Adrenal gland (tissue), 19 donors: ENCODE measurements at places on chromosomes 1 and 21. TPM values are rescaled to one million over a fixed set of nuclear protein-coding genes. Genes with fewer than 3 reads are reported as not detected.
A peak's percentile ranks its signal among the peaks of the same experiment; 100 is the strongest.

GRCh38 chr21:34884346-34884929 lies 164.7 kb downstream of the RUNX1 start:
- no peaks in the 10 kb centered on the region for H3K27me3 ChIP-seq
- no peak overlapping the region for H3K27ac ChIP-seq
- H3K4me3 ChIP-seq = no peak overlapping the region
- DNase-seq = no peak

DNA sequence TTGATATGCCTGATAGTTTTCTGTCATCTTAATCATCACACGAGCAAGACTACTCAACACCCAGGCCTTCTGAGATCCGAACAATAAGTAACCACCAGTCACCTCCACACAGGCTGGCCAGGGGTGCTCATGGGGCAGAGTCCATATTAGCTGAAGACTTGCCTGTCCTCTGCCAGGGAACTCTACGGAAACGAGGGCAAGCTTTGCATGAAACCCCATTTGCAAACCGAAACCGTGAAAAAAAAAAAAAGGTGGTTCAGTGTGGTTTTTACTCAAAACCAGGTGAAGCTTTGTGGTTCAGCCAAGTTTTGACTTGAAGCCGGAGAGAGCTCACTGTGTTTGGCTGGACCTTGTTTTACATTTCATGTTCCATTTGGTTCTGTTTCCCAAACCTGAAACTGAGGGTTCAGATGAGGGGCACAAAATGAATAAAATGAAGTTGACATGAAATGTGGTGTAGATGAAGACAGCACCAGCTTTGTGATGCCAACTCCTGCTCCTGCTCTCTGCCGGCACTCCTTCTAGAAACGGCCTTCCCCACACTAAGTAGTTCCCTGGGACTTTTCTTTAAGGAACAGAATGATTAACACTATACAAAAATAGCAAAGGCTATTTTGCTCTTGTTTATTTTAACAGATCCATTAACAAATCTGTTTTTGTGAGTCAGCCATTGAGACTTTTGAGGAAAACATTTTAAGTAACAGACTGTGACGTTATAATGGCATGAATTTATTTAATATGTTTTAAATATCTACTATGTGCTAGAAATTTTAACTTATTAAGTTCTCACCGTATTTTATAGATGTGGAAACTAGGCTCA lies 74.7 kb downstream of the RUNX1 start:
- no peaks in the 10 kb centered on the region for H3K4me1 ChIP-seq
- H3K4me3 ChIP-seq = no peak overlapping the region
- H3K27me3 ChIP-seq = no peaks in the 10 kb centered on the region
- DNase-seq = no peak
- H3K36me3 ChIP-seq = no peaks in the 10 kb centered on the region

The TNFSF18 gene
- total RNA-seq = not detected

The SPRR5 gene
- not detected for total RNA-seq

The KRTCAP2 gene
- total RNA-seq = 154 TPM

DNA sequence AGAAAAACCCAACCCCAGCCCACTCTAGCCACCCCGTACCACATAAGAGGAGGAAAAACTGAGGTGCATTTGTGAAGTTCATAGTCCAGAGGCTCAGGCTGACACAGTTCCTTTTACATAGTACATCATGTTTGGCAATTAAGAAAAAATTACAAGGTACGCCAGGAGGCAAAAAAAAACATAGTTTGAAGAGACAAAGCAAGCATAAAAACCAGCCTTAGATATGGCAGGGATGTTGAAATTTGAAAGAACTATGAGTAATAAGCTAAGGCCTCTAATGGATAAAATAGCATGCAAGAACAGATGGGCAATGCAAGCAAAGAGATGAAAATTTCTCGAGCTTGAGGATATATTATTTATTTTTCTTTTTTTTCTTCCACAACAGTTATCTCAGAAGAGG lies 31.9 kb downstream of the MIXL1 start:
- H3K36me3 ChIP-seq = no peaks in the 10 kb centered on the region
- no peaks in the 10 kb centered on the region for H3K4me1 ChIP-seq
- DNase-seq = no peak
- no peaks in the 10 kb centered on the region for H3K27me3 ChIP-seq

DNA sequence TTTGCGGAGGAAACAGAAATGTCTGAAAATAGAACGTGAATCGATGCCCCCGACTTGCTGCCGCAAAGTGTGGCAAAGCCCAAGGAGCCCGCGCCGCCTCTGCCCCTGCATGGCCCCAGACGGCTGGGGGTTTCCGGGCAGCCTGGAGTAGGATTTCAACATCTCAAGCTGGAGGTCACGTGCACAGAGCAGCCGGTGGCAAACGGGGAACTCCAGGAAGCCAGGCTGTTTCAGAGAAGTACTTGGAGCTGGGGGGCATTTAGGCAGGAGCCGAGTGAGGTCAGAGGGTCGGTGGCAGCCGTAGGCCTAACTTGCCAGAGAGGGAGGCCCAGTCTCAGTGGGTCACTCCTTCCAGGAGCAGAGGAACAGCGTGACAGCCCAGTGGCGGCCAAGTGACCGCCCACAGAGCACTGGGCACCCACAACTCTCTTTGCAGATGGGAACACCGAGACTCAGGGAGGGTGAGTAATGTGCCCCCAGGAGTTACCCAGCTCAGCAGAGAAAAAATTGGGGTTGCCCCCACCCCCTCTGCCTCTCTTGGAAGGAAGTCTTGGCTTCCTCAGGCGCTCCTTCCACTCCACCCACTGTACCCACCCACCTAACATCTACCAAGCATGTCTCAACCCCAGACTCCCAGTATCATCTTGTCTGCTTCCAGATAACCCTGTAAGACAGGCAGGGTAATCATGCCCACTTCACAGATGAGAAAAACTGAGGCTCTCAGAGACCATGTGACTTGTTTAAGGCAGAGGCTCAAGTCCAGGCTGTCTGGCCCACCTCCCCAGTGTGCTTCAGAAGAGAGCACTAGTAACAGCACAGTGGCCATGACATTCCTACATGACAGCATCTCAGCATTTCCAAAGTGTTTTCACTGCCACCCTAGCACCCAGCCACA lies 179.4 kb downstream of the HIVEP3 start:
- peaks cover 39% of the 10 kb centered on the region for H3K4me1 ChIP-seq
- no peaks in the 10 kb centered on the region for H3K27me3 ChIP-seq
- H3K36me3 ChIP-seq = no peaks in the 10 kb centered on the region
- no peak overlapping the region for H3K4me3 ChIP-seq
- DNase-seq = peak; percentile 61

DNA sequence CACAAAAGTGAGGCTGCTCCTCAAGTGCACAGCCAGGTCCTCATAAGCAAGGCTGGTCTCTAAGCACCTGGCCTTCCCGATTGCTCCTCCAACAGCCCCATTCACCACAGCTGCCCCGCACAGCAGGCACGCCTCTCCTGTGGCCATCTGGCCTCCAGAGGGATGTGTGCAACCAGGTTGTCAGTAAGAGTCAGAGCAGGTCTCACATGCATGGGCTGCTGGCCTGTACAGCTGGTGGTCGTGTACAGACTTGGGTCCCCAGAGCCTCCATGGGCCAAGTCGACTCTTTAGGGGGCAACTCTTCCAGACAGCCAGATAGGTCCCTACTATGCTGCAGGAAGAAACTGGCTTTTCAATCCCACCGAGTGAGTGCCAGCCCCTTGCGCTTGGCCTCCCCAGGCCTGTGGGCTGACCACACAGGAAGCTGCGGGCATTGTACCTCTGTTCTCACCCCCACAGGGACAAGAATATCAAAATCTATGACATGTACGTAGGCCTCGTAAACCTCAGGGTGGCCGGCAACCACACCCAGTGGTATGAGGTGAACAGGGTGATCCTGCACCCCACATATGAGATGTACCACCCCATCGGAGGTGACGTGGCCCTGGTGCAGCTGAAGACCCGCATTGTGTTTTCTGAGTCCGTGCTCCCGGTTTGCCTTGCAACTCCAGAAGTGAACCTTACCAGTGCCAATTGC lies 1.4 kb downstream of the PRSS38 start:
- no peak for DNase-seq
- no peak overlapping the region for H3K4me3 ChIP-seq
- H3K27me3 ChIP-seq = no peaks in the 10 kb centered on the region
- H3K4me1 ChIP-seq = no peaks in the 10 kb centered on the region
- no peak overlapping the region for H3K27ac ChIP-seq
- no peaks in the 10 kb centered on the region for H3K36me3 ChIP-seq

DNA sequence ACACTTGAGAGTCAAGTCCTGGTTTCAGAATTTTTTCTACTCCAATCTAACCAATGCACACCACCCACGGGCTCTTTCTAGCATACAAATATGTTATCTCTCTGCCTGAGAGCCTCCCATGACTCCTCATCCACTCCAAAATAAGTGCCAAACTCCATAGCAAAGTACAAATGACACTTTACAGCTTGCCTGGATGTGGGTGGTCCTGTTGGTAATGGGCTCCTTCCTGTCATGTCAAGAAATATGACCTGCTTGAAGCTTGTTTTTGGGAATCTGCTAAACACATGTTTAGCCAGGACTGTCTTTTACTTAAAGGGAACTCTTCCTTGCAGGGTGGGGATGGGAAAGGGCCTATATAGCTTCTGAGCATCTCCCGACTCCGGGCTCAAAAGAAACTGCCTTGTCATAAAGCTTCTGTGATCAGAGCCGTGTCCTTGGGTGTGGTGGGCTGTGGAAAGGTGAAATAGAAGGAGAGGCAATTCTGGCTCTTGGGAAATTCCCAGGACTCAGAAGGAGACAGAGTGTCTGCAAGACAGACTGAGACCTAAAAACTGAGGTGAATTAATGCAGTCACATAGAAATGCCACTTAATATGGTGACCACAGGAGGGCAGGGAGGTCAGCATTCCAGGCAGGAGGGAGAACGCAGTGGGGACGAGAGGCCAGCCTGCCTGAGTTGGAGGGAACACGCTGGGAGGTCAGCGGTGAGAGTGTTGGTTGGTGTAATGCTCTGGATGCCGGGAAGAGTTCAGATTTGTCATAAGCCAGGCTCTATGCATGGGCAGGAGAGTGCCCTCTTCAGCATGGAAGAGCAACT lies 6.1 kb upstream of the IGFN1 start:
- H3K4me3 ChIP-seq = no peak overlapping the region
- no peak for DNase-seq
- no peak overlapping the region for H3K27ac ChIP-seq
- H3K4me1 ChIP-seq = no peaks in the 10 kb centered on the region

The SELP gene
- total RNA-seq = 2.9 TPM

DNA sequence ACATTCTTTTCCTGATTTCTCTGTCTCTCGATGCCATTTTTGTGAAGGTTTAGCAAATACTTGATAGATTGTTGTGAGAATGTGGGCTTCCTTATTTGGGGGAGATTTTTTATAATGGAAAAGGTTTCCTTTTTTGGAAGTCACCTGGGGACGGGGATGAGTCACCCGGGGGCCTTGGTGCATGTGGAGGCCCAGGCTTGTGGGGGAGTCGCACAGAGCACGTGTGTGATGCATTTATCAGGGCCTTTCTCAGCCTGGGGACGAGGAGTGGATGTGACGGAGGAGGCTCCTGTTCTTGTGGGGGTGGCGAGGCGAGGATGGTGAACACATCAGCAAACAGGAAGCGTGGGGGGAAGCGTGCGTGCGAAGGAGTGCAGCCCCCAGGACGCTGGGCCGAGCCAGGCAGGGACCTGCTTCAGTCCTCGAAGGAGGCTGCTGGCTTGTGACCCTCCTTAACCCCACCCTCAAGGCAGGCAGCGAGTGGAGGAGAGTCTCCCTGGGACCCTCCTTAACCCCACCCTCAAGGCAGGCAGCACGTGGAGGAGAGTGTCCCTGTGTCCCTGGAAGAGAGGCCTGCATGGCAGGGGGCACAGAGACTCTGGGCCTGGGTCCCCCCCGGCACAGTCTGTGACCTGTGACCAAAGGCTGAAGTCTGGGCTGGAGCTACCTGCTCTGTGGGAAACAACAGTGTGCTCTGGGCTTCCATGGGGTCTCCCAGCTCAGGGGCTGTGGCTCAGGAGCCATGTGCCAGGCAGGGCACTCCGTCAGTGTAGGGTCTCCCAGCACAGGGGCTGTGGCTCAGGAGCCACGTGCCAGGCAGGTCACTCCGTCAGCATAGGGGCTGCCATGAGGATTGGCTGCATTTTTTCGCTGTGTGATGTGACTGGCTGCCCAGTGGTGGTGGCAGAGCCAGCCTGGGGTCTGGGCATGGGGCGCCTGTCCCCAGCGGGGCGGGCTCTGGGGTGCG lies 57.2 kb downstream of the AGPAT3 start:
- H3K4me1 ChIP-seq = no peaks in the 10 kb centered on the region
- no peaks in the 10 kb centered on the region for H3K36me3 ChIP-seq
- no peak overlapping the region for H3K27ac ChIP-seq
- no peak overlapping the region for H3K4me3 ChIP-seq
- no peak for DNase-seq

The MYOG gene
- total RNA-seq = not detected

- H3K4me3 ChIP-seq = peak overlapping the region; percentile 50
- peak overlapping the region; percentile 61 for H3K27ac ChIP-seq
- H3K27me3 ChIP-seq = no peaks in the 10 kb centered on the region
- no peaks in the 10 kb centered on the region for H3K36me3 ChIP-seq
- DNase-seq = no peak
These were observed 497 bp downstream of the ID3 start for GRCh38 chr1:23558872-23559135.

DNA sequence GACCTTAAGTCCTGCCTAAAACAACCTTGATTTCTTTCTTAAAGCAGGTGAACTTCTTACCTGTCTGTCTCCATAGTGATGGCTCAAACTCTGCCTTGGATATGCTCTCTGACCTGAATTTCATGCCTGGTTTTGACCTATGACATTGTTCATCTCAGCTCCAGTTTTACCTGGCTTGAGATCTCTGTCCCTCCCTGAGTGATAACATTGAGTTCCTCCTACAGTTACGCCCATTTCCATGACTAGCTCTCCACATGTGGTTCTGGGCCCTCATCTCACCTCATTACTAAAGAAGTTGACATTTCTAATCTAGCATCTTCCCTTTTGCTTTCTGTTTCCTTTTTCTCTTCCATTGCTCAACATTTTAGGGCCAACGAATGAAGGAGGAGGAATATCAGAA lies 233.1 kb downstream of the HHIPL2 start:
- no peaks in the 10 kb centered on the region for H3K27me3 ChIP-seq
- H3K36me3 ChIP-seq = no peaks in the 10 kb centered on the region
- no peaks in the 10 kb centered on the region for H3K4me1 ChIP-seq
- no peak overlapping the region for H3K4me3 ChIP-seq

DNA sequence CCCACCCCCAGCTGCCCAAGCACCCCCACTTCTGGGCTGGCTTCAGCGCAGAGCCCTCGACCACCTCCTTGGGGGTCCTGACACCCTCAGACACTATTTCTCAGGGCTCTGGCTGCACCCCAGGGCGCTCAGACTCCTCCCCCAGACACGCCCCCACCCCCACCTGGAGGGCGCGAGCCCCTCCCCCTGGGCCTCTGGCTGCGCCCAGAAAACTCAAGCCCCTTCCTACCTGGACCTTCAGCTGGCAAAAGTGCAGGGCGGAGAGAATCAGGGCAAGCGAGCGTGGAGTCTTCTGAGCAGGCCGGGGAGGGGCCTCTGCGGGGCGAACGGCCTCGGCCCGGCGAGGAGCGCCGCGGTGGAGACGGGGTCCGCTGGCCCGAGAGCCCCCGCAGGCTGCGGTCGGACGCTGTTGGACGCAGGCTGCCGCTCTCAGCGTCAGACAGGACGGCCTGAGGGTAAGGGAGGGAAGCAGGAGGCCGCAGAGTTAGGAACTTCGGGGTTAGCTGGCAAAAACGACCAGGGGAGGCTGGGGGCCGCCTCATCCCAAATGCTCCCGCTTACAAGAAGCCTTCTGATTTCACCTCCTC lies 17.4 kb upstream of the NBPF1 start:
- no peak overlapping the region for H3K27ac ChIP-seq
- H3K27me3 ChIP-seq = no peaks in the 10 kb centered on the region
- peak; percentile 14 for DNase-seq
- no peaks in the 10 kb centered on the region for H3K36me3 ChIP-seq
- no peak overlapping the region for H3K4me3 ChIP-seq
